AG09309 (cell line): ENCODE measurements at places on chromosomes 12 and 14.

GRCh38 chr14:77053046-77053841 is 24.7 kb upstream of the IRF2BPL start:
- DNase-seq, result no peak

DNA sequence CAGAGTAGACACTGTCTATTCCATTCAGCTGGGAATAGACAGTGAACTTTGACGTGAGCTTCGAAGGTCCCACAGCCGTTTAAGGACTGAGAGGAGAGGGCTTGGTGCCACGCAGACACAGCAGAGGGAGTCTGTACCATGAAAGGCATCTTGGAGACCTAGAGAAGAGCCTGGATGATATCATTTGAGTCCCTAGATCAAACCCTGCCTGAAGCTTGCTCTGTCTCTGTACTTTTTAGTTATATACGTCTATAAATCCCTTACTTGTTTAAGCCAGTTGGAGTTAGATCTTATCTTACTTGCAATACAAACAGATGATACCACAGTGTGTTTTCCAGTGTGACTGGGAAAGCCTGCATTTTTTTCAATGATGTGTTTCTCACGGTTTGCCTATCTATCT is 128.9 kb upstream of the RTL1 start:
- DNase-seq, result no peak

DNA sequence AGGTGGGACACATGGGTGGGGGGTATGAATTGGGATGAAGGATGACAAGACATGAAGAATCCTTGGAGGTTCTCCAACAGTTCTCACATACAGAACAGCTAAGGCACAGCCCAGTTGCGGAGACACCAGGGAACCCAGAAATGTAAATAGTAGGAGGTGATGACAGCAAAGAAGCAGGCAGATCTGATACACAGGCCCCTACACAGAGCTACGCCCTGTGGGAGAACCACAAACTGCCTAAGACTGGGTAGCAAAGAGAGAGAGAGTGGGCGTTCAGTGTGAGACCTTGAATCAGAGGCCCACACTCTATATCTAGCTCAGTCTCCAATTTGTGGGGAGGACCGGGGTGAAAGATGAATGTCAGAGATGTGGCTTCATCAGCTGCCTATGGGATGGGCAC is 9.5 kb upstream of the NUMB start:
- no peak for DNase-seq

- DNase-seq, result no peak
Observed at GRCh38 chr12:55885113-55885512, 42.4 kb upstream of the MMP19 start.

DNA sequence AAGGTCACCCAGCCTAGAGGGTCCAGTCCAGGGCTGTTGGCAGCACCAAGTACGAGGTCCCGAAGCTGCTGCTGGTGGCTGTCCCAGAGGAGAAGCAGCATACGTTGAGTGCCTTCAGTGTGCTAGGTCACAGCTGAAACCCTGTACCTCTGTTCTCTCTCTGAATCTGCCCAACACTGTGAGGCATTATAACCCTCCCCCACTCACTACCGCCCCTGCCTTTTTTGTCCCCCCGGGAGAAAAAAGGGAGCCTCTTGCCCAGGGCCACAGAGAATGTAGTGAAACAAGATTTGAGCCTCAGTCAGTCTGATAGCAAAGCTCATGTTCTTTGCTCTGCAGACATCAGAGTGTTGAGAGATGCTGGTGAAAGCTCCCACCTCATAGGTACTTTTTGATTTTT is 53.4 kb downstream of the PPP2R5C start:
- DNase-seq, result no peak

- no peak for DNase-seq
Observed at GRCh38 chr14:101248840-101249675, 312.2 kb upstream of the DIO3 start.

DNA sequence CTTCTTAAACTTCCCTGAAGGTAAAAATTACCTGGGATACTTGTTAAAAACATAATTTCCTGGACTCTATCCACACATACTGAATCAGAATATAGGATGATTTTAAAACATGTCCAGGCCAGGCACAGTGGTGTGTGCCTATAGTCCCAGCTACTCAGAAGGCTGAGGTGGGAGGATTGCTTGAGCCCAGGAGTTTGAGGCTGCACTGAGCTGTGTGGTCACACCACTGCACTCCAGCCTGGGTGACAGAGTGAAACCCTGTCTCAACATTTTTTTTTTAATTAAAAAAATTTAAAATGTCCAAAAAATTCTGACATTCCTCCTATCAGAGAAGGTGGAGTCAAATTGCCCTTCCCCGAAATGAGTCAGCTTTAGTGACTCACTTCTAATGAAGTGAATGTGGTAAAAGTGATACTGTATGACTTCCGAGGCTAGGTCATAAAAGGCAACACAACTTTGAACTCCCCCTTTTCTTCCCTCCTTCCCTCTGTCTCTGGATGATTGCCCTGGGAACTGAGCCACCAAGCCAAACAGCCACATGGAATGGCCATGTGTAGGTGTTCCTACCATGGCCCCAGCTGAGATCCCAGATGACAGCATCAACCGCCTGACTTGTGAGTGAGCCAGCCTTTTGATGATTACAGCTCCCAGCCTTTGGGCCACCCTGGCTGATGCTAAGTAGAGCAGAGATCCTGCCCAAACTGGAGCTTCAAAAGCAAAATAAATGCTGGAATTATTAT is 36.3 kb downstream of the LIMA1 start:
- DNase-seq, result peak; percentile 93

DNA sequence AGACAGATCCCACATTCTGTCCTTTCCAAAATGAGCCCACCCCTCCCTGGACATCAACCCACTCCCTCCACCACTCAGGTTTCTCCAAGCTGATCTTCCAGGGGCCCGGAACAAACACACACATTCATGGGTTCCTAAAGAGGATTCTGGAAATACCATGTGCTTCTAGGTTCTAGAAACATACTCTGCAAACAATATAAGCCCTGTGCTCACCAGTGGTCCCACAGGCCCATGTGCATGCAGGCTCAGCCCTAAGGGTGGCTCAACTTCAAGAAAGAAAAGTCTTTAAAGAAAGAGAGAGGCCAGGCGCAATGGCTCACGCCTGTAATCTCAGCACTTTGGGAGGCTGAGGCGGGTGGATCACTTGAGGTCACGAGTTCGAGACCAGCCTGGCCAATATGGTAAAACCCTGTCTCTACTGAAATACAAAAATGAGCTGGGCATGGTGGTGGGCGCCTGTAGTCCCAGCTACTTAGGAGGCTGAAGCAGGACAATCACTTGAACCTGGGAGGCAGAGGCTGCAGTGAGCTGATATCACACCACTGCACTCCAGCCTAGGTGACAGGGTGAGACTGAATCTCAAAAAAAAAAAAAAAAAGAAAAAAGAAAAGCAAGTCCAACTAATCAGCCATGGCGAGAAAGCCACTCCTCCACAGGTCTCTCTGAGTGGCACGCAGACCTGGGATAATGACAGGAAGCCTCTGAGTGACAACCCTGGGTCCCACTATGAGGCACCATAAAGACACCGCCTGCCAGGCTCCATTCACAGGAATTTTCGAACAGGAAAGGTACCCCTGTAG is 59.5 kb upstream of the PNMA1 start:
- DNase-seq, result no peak

DNA sequence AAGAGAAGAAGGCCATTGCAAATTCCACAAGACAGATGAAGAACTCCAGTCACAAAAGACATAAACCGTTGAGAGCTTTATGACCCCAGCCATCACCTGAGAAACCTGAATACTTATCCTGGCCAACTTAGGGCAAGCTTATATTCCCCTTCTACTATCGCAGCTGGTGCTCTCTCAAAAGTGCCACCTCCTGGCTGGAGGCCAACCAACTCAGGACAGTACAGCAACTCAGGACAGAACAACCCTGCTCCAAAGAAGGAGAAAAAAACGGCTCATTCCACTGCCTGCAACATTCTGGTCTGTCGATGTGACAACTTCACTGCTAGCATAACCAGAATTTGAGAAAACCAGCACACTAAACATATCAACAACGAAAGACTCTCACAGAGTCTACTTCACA is 9.7 kb upstream of the KRT6B start:
- no peak for DNase-seq

GRCh38 chr14:102554821-102555819 is 37.3 kb upstream of the RCOR1 start:
- DNase-seq, result no peak

DNA sequence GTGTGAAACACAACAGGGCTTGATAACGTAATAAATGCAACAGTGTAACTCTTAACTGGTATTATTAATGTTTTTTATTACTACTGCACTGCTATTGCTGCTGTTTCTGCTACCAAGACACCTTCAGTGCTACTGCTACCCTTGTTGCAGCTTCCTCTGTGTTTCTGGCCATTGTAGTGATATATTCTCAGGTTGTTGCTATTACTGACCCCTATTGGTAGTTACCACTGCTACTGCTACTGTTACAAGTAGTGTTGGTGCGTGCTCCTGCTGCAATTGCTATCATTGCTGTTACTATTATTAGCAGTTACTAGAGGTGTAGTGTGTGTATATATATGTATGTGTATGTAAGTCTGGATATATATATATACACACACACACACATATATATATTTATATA is 87.2 kb upstream of the PTPRB start:
- no peak for DNase-seq
